ENCODE measurements at places on chromosomes 6 and 20.

DNA sequence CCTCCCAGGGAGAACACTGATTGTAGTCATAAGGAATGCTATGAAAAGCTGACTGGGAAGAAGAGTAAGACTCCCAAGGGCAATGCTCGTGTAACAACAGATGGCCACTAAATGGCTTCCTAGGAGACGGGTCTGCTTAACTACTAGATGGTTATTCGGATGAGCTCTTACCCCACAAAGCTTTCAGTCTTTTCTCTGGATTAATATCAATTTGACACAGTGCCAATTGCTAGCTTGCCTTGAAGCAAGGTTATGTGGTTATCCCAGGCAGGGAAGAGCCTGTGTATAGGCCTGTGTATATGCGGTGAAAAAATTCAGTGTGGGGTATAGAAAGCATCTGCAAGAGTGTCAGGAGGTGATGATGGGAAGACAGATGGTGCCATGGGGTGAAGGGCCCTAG, 86.4 kb upstream of the NOX3 start:
- DNase-seq, result peak; percentile 97

GRCh38 chr6:157953580-157954091, 28.0 kb upstream of the SYNJ2 start:
- DNase-seq, result no peak

DNA sequence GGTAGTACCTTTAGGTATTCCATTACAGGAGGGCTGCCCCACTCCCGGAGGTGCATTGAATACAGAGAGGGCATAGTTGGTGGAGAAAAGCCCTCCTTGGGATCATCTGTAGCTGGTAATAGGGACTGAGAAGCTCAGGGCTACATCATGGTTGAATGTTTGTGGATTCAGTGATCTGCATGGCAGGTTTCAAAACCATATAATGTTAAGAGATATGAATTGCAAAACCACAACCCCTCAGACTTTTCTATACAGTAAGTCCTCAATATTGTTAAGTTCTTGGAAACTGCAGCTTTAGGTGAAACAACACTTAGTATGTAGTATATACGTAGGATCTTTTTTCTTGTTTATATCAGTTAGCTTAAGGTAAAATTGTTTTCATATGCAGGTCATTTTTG, 11.3 kb downstream of the TULP4 start:
- DNase-seq, result no peak

- DNase-seq, result no peak
These were observed 1.7 kb downstream of the ADRM1 start for GRCh38 chr20:62304331-62305148.

GRCh38 chr20:25328954-25329498, 61.6 kb downstream of the ABHD12 start:
- no peak for DNase-seq

DNA sequence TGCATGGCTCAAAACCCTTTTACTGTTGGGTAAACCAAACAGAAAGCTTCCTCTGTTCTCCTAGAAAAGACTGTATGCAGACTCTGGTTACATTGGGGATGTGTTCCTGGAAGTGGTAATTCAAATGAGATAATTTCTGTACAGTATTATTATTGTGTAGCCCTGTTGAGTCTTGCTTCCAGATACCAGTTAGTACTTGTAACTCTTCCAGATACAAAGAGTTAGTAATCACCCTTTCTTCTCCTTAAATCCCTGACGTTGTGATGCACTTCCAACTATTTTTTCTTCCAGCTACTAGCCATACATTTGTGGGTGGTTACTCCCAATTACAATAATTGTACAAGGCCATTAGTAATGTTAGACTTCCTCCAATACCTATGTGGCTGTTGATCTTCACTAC, 42.3 kb upstream of the GRIK2 start:
- DNase-seq, result no peak

DNA sequence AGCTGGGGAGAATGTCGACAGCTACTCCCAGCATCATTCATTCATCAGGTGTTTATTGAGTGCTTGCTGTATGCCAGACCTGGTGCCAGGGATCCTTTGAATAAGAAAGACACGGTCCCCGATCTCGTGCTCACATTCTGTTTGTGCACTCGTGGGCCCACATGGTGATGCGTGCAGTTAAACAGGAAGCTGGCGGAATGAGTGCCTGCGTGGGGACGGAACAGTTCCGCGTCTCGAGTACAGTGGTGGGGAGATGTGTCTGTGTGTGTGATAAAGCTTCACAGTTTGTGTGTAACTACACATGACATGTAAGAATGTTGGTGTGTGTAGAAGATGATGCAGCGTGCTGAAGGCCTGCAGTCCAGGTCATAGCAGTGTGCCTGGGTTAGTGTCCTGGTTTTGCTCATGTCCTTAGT, 6.5 kb downstream of the RBM38 start:
- DNase-seq, result no peak

GRCh38 chr6:166488076-166488685, 98.3 kb downstream of the RAMACL start:
- peak; percentile 7 for DNase-seq

DNA sequence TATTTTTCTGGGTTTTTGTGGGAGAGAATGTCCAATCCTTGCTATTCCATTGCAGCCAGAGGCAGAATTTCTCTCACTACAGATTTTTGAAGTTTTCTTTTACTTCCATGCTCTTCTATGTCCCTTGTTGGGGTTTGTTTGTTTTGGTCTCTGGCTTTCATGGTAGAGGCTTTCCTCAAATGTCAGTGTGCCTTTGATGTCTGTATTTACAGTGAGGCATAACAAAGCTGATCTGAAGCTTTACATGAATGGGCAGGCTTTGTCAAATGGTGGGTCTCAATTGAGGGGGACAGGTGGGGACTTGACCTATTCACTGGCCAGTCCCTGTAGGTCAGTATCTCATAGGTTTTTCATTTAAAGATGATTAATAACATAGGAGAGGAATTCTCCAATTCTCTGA, 8.6 kb upstream of the CARMIL1 start:
- no peak for DNase-seq

- DNase-seq, result no peak
These were observed 41.3 kb downstream of the CDH26 start for GRCh38 chr20:59999502-59999901.

- no peak for DNase-seq
These were observed 12.4 kb downstream of the PKIG start for GRCh38 chr20:44594730-44595129.

DNA sequence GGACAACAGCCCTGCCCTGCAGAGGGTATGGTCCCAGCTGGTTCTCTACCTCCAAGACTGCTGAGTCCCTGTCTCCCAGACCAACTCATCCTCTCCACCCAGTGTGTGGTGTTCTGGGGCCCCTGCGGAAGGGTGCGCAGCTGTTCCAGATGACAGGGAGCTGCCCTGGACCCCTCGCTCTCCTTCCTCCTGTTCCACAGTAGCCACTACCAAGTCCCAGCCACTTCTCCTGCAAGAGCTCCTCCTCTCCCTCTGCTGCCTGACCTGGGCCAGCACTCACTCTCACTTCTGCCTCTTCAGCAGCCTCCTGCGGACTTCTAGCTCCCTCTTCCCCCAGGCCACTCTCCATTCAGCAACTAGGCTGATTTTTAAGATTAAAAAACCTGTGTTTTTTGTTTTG, 40.1 kb upstream of the TMEM181 start:
- no peak for DNase-seq

DNA sequence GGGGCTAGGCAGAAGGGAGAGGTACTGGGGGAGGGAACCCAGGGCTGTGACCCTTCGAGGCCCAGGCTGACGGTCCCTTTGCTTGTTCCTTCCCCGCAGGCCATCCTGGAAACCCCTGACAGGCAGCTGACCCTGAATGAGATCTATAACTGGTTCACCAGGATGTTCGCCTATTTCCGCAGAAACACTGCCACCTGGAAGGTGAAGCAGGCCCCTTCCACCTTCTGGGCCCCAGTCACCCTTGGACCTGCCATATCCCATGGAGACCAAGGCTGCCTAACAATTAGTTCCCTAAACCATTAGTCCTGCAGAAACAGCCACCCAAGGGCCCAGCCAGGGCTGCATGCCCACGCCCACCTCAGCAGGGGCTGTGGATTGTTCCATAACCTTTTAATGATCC, 44.9 kb downstream of the FOXP4 start:
- no peak for DNase-seq

DNA sequence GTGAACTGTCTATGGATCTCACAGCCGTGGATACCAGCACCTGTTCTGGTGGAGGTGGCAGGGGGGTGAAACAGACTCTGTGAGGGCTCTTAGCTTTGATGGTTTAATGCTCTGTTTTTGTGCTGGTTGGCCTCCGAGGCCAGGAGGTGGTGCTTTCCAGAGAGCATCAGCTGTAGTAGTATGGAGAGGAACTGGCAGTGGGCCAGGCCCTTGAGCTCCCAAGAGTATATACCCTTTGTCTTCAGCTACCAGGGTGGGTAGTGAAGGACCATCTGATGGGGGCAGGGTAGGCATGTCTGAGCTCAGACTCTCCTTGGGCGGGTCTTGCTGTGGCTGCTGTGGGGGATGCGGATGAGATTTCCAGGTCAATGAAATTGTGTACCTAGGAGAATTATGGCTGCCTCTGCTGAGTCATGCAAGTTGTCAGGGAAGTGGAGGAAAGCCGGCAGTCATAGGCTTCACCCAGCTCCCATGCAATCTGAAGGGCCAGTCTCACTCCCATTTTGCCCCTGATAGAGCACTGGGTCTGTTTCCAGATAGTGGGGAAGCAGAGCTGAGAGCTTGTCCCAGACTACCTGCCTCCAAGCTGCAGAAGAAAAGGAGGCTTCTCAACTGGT, 102.7 kb upstream of the AHI1 start:
- peak; percentile 89 for DNase-seq

GRCh38 chr20:61119273-61119672, 132.8 kb upstream of the CDH4 start:
- no peak for DNase-seq

DNA sequence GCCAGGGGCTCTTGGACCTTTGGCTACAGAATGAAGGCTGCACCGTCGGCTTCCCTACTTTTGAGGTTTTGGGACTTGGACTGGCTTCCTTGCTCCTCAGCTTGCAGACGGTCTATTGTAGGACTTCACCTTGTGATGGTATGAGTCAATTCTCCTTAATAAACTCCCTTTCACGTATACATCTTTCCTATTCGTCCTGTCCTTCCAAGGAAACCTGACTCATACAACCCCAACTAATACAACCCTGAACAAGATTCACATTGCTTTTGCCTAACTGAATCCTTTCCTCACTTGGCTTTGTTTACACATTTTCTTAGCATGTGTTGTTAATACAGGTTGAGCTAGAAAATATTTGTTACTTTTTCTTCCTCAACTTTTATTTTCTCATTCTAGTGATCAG, 21.9 kb downstream of the TBXT start:
- no peak for DNase-seq

DNA sequence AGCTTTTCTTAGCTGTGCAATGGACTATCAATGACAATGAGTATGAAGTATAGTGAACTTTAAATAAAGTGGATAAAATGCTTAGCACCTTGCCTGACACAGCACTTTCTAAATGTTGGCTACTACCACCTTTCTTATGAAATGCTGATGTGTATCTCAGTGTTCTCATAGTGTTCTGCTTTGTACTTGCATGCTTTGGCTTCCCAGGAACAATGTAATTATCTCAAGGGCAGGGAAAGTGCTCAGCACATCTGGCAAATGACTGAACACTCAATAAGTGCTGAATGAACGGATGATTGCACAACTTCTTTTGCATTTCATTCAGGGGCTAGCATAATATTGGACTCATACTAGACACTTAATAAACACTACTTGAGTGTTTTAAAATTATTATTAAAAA, 28.2 kb upstream of the NOX3 start:
- no peak for DNase-seq

- DNase-seq, result peak; percentile 50
These were observed 1.5 kb downstream of the ARID1B start for GRCh38 chr6:156778454-156779205.

GRCh38 chr20:51802170-51802751, at the start of gene SALL4:
Gene SALL4, minus strand, starts transcription at chr20:51802521. Its CDS starts 113 bp downstream, at chr20:51802408.
- DNase-seq, result no peak

DNA sequence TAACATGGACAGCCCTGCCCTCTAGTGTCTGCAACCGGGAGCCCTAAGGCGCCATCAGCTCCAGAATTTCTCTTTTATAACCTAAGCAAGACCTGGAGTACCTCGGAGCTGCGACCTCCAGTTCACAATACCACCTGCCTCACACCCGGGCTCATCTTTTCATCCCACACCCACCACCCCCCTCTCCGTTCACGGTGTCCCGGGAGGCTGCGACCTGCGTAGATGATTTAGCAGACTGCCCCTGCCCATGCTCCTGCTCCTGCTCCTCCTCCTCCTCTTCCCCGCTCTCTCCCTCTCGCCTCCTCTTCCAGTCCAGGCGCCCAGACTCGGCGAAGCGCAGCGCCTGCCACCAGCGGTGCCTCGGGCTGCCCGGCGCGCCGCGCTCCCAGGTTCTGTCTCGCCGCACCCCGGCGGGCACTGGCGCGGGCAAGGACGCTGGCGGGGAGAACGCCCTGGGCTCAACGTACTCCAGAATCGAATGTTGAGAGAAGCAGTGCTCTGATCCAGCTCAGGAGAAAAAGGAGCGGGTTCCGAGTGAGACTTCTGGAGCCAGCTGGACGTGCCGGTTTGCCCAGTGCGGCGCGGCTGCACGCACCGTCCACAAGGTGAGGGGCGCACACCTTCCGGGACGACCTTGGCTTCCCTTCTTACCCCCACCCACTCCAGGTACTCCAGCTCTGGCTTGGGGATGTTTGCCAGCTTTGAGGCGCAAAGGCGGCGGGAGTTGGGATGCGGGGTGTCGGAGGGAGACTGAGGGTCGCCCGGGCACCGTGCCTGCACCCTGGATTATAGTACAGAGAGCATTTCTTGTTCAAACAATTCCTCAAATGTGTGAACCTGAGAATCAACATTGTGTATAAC, at the start of gene HTR1E:
Gene HTR1E (plus strand): TSS at position 310 of the 861 bp plus-strand sequence. CDS start 77,807 bp downstream, outside the sequence.
- peak; percentile 72 for DNase-seq

- DNase-seq, result no peak
These were observed 17.7 kb upstream of the PDE7B start for GRCh38 chr6:135833771-135834170.

DNA sequence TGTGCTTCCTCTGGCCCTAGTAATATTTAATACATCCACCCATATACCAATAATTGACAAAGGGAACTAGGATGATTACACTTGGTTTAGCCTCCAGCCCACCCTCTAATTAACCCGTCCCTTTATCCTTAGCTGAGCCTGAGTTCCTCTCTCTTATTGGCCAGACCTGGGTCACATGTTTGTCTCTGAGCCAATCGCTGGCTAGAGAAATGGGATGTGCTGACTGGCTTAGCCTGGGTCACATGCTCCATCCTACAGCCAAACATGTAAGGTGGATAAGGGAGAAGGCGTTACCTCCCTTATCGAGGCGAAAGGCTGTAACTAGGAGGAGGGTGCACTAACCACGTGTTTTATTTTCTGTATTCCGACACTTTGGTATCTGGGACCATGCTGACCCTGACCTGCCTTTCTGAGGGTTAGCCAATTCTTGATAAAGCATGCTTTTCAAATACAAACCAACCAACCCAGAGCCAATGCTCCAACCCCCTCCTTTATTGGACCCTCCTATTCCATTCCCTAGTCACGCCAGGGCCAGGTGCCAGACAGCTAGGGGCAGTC, 262.7 kb downstream of the PREX1 start:
- no peak for DNase-seq

GRCh38 chr6:89938014-89938413, 43.7 kb downstream of the GJA10 start:
- DNase-seq, result no peak

- DNase-seq, result no peak
These were observed 139.9 kb downstream of the BMP7 start for GRCh38 chr20:57126481-57127092.
